SW 1271 (cell line): ENCODE measurements at places on chromosomes 1 and 21.

DNA sequence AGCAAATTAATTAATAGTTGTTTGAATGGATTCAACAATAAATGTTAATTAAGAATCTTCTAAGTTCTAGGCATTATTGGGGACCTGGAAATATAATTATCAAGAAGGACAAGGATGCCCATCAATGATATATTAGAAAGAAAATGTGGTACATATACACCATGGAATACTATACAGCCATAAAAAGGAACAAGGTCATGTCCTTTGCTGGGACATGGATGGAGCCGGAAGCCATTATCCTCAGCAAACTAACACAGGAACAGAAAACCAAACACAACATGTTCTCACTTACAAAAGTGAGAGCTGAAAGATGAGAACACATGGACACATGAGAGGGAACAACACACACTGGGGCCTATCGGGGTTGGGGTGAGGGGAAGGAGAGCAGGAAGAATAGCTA lies 141.4 kb upstream of the JUN start:
- no peak for DNase-seq

- DNase-seq: no peak
Observed at GRCh38 chr1:162366149-162366548, 10.5 kb downstream of the SPATA46 start.

- DNase-seq: no peak
Observed at GRCh38 chr1:199489594-199489993, 537.9 kb upstream of the NR5A2 start.

DNA sequence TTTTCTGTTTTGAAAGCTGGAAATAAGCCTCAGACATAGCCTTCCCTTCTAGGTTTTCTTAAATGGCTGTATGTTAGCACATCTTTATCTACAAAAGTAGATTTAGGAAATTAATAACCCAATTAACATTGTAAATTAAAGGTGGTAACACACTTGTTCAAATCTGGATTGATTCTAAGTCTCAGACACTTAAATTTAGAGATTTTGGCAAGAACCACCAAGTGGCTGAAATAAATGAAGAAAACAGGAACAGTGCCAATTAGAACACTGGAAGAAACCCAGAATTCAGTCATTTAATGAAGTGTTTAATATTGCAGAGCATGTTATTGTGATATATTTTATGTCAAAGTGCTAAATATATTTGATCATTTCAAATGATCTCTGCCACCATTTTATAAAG lies 628.2 kb downstream of the USP25 start:
- DNase-seq: no peak

DNA sequence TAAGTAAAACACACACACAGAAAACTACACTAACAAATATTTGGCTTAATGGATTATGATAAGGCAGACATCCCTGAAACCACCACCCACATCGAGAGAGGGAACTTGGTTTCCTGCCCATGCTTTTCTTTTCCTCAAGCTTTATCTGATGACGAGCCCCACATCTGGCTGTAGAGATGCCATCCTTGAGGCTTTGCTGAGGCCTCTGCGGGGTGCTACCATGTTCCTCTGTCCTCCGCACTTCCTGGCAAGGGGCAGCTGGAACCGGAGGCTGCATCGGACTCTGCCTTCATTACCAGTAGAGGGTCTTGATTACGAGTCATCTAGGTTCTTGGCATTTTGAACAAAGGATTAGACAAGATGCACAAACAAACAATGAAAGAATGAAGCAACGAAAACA lies 21.7 kb upstream of the C1orf174 start:
- DNase-seq: no peak
